Astrocyte (in vitro differentiated cells and primary cell): ENCODE measurements at places on chromosomes 7 and 10.

DNA sequence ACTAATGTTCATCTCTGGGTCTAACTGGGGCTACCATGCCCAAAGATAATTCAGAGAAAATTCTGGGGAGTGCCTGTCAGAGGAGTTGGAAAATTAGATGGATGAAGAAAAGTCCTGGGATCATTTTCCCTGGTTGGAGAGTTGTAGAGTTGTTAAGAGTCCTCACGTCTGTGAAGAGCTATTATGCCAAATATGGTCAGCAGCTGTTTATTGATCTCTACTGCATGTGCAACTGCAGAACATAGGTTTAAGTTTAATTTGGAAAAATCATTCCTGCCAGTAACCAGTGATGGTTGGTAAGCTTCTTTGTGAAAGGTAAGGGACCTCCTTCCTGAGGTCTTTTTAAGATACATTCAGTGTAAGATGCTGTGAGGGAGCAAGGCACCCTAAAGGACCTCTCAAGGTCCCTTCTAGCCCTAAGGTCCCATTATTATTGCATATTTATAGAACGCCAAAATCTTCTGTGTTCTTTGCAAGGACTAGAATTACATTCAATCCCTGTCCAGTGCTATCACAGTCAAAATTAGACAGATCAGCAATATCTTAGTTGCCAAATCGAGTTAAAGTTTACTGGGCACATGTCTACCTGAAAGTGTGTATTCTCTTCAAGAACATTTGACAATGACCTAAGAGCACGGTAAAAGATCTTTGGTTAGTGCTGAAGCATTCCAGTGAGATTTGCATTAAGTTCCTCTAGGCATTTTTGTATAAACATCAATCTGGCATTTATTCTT, 62.7 kb downstream of the VTI1A start:
- H3K27ac ChIP-seq = no peak overlapping the region
- DNase-seq = no peak
- no peak overlapping the region for H3K4me3 ChIP-seq
- H3K36me3 ChIP-seq = no peaks in the 10 kb centered on the region
- no peaks in the 10 kb centered on the region for H3K27me3 ChIP-seq

- peak; percentile 67 for DNase-seq
- no peaks in the 10 kb centered on the region for H3K36me3 ChIP-seq
- no peaks in the 10 kb centered on the region for H3K27me3 ChIP-seq
- no peak overlapping the region for H3K27ac ChIP-seq
- H3K4me1 ChIP-seq = peaks cover 3% of the 10 kb centered on the region
Measured at GRCh38 chr10:69092959-69093850, 5.3 kb downstream of the SRGN start.

DNA sequence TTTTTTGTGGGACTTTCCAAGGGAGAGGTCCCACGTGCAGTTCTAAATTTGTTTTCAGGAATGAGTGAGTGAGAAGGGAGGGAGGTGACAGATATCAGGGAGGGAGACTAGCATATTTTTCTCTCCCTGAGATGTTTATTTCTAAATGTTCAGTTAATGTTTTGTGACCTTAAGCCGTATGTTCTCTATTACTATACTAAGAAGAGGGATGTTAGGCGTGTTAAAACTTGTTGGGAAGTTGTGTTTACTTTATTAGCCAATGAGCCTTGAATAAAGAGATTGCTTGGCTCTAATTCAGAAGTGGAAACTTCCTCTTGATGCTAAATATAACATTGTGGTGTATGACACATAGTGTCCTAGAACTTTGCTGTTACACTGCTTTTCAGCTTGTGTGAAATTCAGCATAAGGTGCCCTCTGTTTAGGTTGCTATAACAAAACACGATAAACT, 37.3 kb downstream of the DNAH11 start:
- H3K27ac ChIP-seq = no peak overlapping the region
- no peaks in the 10 kb centered on the region for H3K4me1 ChIP-seq
- no peak overlapping the region for H3K4me3 ChIP-seq
- no peaks in the 10 kb centered on the region for H3K27me3 ChIP-seq
- DNase-seq = peak; percentile 64

- no peak for DNase-seq
- no peaks in the 10 kb centered on the region for H3K36me3 ChIP-seq
Measured at GRCh38 chr10:111430070-111430469, 353.2 kb downstream of the ADRA2A start.

DNA sequence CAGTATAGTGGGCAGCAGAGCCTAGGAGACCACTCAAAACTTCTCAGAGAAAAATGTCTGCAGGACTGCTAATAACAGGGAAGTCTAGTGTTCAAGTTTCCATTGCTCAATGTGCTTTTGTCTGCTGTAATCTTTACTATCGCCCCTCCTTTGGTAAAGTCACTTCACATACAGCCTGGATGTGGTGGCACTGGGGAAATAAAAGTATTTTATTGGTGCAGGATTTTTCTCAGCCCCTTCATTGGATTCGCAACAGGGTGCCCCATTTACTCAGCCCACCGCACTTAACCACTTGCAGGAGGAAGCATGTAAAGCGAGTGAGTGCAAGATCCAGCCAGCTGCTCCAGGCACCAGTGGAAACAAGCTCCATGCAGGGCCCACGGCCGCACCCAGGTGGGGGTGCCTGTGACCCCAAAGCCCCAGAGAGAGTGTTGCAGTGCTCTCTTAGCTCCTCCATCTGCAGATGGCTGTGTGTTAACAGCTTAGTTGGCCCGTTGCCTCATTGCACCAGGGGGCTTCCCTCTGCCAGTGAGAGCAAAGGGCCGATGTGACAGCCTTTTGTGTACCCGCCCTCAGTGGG, 163.5 kb upstream of the TMEM72 start:
- H3K4me1 ChIP-seq = peaks cover 7% of the 10 kb centered on the region
- no peak overlapping the region for H3K27ac ChIP-seq
- peaks cover 2% of the 10 kb centered on the region for H3K27me3 ChIP-seq
- no peaks in the 10 kb centered on the region for H3K36me3 ChIP-seq

- H3K36me3 ChIP-seq = no peaks in the 10 kb centered on the region
- peaks cover 16% of the 10 kb centered on the region for H3K27me3 ChIP-seq
- DNase-seq = no peak
- H3K27ac ChIP-seq = no peak overlapping the region
- no peaks in the 10 kb centered on the region for H3K4me1 ChIP-seq
- no peak overlapping the region for H3K4me3 ChIP-seq
Measured at GRCh38 chr10:114094795-114095194, 51.1 kb downstream of the ADRB1 start.

- H3K4me1 ChIP-seq = peaks cover 13% of the 10 kb centered on the region
- peak; percentile 47 for DNase-seq
- H3K27me3 ChIP-seq = no peaks in the 10 kb centered on the region
- no peak within 1 kb of the TSS for H3K27ac ChIP-seq
- peak within 1 kb of the TSS; percentile 67 for H3K4me3 ChIP-seq
Measured at GRCh38 chr7:107044347-107045194, at the start of gene PRKAR2B. TSS of gene PRKAR2B (plus strand) at chr7:107044705. CDS start at chr7:107044908, 203 bp downstream.

DNA sequence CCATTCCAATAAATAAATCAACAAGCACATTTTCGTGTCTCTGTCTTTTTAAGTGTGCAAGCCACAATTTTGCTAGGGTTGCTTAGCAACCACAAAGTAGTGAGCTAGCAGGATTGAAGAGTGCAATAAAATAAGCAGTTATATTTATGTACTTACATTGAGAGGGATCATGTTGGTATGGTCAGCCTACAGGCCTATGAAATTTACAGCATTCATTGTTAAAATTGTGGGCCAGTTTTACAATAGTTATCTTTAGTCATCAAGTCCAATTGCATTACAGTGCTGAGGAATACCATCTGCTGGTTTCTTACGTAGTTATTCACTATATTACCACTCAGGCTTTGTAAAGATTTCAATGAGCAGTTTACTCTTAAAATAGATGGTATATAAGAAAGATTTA, 192.5 kb upstream of the POT1 start:
- H3K4me3 ChIP-seq = no peak overlapping the region
- H3K27me3 ChIP-seq = no peaks in the 10 kb centered on the region
- no peaks in the 10 kb centered on the region for H3K4me1 ChIP-seq
- DNase-seq = no peak
- no peak overlapping the region for H3K27ac ChIP-seq
- H3K36me3 ChIP-seq = no peaks in the 10 kb centered on the region

GRCh38 chr7:119522263-119522662, 750.7 kb upstream of the KCND2 start:
- no peaks in the 10 kb centered on the region for H3K36me3 ChIP-seq
- DNase-seq = no peak
- no peak overlapping the region for H3K27ac ChIP-seq
- no peaks in the 10 kb centered on the region for H3K27me3 ChIP-seq
- H3K4me1 ChIP-seq = no peaks in the 10 kb centered on the region

DNA sequence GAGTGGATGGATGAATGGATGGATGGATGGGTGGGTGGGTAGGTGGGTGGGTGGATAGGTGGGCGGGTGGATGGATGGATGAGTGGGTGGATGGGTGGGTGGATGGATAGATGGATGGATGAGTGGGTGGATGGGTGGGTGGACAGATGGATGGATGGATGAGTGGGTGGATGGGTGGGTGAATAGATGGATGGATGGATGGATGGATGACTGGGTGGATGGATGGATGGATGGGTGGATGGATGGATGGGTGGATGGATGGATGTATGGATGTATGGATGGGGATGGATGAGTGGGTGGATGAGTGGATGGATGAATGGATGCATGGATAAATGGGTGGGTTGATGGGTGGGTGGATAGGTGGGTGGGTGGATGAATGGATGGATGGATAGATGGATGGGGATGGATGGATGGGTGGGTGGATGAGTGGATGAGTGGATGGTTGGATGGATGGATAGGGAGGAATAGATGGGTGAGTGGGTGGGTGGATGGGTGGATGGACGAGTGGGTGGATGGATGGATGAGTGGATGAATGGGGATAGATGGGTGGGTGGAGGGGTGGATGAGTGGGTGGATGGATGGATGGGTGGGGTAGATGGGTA, 43.8 kb downstream of the MICALL2 start:
- H3K4me3 ChIP-seq = no peak overlapping the region
- no peak overlapping the region for H3K27ac ChIP-seq
- peaks cover 6% of the 10 kb centered on the region for H3K4me1 ChIP-seq
- H3K36me3 ChIP-seq = no peaks in the 10 kb centered on the region
- no peak for DNase-seq
- peaks cover 3% of the 10 kb centered on the region for H3K27me3 ChIP-seq

DNA sequence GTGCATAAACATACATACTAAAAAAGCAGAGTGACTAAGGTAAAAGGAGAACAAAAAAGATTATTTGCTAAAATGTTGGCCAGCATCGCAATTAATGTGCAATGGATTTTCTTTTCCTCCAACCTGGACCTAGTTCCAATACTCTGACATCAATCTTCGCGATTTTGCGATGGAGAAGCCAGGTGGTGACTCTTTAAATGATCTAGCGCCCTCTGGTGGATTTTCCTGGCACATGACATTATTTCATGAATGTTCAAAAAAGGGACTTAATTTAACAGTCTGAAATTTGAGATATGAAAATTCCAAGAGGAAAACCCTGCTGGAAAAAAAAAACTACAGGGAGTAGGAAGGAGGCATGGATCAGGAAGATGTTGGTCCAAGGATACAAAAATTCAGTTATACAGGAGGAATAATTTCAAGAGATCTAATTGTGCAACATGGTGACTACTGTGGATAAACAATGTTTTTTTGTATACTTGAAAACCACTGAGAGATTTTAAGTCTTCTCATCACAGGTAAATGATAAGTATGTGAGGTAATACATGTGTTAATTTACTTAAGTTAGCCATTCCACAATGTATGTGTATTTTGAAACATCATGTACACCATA, 4.3 kb upstream of the KCNMA1 start:
- no peaks in the 10 kb centered on the region for H3K27me3 ChIP-seq
- H3K27ac ChIP-seq = no peak overlapping the region
- H3K4me3 ChIP-seq = no peak overlapping the region

GRCh38 chr7:112121318-112121717, 84.9 kb downstream of the DOCK4 start:
- H3K27me3 ChIP-seq = no peaks in the 10 kb centered on the region
- no peak for DNase-seq
- H3K36me3 ChIP-seq = no peaks in the 10 kb centered on the region

- no peaks in the 10 kb centered on the region for H3K4me1 ChIP-seq
- H3K4me3 ChIP-seq = no peak overlapping the region
- H3K27me3 ChIP-seq = no peaks in the 10 kb centered on the region
- H3K27ac ChIP-seq = no peak overlapping the region
- no peaks in the 10 kb centered on the region for H3K36me3 ChIP-seq
Measured at GRCh38 chr7:3234851-3235250, 66.2 kb upstream of the SDK1 start.

GRCh38 chr7:142454862-142455261, 197.0 kb upstream of the PRSS58 start:
- H3K27me3 ChIP-seq = no peaks in the 10 kb centered on the region
- H3K36me3 ChIP-seq = no peaks in the 10 kb centered on the region
- H3K4me3 ChIP-seq = no peak overlapping the region
- no peak for DNase-seq

DNA sequence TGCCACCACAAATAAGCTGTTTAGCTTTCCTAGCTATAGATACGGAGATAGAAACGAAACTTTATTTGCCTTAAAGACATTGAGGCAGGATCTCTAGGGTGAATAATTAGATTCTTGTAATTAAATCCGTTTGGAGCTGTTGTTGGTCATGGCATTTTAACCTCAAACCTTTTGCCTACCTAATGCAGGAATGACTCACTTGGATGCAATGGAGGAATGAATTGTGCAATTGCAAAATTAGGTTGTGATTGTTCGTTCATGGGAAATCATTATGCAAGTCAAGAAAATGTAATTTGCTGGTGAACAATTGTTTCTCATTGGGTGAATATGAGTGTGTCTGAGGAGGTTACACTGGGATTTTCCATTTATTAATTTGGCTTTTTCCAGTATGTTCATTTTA, 703.5 kb downstream of the GATA3 start:
- peak; percentile 36 for DNase-seq
- no peaks in the 10 kb centered on the region for H3K27me3 ChIP-seq
- no peaks in the 10 kb centered on the region for H3K4me1 ChIP-seq
- no peak overlapping the region for H3K27ac ChIP-seq

- peaks cover 30% of the 10 kb centered on the region for H3K4me1 ChIP-seq
- H3K27ac ChIP-seq = no peak overlapping the region
- no peaks in the 10 kb centered on the region for H3K36me3 ChIP-seq
- DNase-seq = no peak
- H3K27me3 ChIP-seq = no peaks in the 10 kb centered on the region
Measured at GRCh38 chr7:24921362-24921679, 58.7 kb downstream of the OSBPL3 start.

- H3K27ac ChIP-seq = no peak overlapping the region
- no peak overlapping the region for H3K4me3 ChIP-seq
- H3K36me3 ChIP-seq = no peaks in the 10 kb centered on the region
- no peaks in the 10 kb centered on the region for H3K27me3 ChIP-seq
- no peaks in the 10 kb centered on the region for H3K4me1 ChIP-seq
Measured at GRCh38 chr7:79332091-79332490, 121.4 kb downstream of the MAGI2 start.

DNA sequence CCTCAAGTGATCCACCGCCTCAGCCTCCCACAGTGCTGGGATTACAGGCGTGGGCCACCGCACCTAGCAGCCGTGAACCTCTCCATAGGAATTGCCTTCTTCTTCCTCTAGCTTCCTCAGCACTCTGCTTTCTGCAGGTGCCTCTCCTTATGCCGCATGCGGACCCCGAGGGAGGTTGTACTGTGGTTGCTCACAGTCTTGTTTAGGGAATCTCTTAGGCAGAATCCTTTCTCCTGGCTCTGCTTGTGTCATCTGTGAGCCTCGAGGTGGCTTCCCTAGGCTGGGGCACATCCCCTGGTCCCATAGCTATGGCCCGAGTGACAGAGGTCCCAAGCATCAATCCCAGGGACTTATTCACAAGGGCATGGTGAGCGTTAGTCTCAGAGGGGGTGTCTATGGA, 33.2 kb upstream of the GIMAP8 start:
- H3K27ac ChIP-seq = no peak overlapping the region
- no peaks in the 10 kb centered on the region for H3K36me3 ChIP-seq
- no peak for DNase-seq
- H3K4me3 ChIP-seq = no peak overlapping the region
- H3K4me1 ChIP-seq = no peaks in the 10 kb centered on the region

- no peaks in the 10 kb centered on the region for H3K36me3 ChIP-seq
- no peaks in the 10 kb centered on the region for H3K27me3 ChIP-seq
- no peak overlapping the region for H3K4me3 ChIP-seq
- H3K4me1 ChIP-seq = no peaks in the 10 kb centered on the region
Measured at GRCh38 chr10:42952349-42952748, 124.5 kb upstream of the RET start.
